ENCODE measurements at places on chromosomes 6 and 20.

- no peak for DNase-seq
Observed at GRCh38 chr20:62739067-62739466, 30.4 kb downstream of the NTSR1 start.

DNA sequence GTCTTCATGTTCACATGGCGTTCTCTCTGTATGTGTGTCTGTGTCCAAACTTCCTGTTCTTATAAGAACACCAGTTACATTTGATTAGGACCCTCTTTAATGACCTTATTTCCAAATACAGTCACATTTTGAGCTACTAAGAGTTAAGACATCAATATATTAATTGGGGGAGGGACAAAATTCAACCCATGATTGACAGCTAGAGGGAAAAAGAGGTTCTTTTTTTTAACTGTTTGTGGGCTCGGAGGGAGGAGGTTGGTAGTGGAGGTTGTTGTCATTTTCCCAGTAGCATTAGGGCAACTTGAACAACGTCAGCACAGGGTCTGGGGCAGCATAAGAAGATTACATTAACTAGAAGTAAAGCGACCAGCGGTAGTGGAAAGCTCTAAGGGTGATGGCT lies 2.3 kb upstream of the GMDS start:
- DNase-seq = no peak

DNA sequence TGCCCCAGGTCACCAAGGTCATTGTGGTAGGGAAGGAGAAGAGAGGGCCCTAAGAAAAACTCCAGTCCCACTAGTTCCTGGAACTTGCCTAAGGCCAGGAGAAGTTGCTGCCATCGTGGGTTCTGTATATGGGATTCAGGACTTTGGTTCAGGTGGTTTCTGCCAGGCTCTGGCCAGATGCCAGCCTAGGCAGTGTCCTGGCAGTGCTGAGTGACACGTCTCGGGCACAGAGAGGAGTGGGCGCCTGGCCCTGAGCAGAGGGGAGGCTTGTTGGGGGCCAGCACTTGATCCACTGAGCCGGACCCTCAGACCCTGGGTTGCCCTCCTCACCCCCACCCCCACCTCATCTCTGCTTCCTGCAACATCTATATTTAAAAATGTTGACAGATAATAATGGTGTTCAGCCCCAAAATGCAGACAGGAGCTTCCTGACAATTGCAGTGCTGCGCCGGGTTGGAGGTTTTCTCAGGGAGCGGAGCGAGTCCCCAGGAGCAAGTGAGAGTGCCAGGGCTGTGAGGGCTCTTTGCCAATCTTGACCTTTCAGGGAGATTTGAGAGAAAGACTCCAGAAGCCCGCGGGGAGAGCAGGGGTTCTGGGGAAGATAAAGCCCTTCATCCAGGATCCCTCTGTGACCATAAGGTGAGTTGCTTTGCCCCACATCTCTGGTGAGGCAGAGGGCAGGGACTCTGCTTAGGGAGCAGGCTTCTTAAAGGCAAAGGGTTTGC lies 71.9 kb downstream of the PHACTR3 start:
- DNase-seq = no peak

GRCh38 chr6:154447954-154448353 lies 62.5 kb downstream of the CNKSR3 start:
- no peak for DNase-seq

DNA sequence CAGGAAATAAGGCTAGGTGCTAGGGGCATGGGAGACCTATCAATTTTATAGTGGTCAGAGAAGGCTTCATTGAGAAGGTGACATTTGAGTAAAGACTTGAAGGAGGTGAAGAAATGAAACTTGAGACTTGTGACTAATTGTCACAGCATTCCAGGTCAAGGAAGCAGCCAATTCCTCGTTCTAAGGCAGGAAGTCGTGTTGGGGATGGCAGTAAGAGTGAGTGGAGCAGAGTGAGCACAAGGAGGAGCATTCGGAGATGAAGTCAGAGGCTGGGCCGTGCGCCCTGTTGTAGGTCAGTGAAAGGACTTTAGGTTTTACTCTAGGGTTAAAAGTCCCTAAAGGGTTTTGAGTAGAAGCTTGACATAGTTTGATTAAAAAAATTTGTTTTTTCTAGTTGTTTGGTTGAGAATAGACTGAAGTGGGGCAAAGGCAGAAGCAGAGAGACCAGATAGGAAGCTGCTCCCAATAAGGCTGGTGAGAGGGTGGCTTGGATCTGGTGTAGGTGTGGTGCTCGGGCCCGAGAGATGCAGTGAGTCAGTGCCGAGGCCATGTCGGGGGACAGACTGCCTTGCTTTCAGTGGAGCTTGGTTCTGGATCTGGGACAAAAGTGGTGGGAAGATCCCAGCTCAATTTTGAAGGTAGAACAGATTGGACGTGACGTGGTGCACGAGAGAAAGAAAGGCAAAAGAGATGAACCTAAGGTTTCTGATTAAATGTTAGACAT lies 2.6 kb upstream of the RSPH3 start:
- no peak for DNase-seq

- no peak for DNase-seq
Observed at GRCh38 chr20:53901497-53902096, 168.8 kb downstream of the BCAS1 start.

- no peak for DNase-seq
Observed at GRCh38 chr20:62818592-62819493, 2.0 kb downstream of the COL9A3 start.

DNA sequence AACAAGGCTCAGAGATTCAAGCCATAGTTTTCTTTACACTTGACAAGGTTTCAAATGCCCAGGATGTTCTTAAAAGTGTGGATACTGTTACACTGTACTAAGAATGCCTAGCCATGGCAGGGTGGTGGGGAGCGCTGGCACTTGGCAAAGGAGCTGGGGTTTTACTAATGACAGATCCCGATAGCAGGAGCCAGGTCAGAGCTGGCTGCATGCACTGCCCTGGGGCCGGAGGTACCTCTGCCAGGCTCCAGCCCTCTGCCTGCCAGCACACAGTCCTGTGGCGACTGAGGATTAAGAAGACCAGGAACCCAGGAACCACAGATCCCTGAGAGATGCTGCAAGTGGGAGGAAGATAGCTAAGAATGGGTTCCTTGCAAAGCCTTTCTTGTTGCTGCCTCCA lies 260.3 kb downstream of the ALDH8A1 start:
- no peak for DNase-seq
